Left renal cortex interstitium (tissue), 4 donors: ENCODE measurements at places on chromosomes 12 and 14. TPM values are rescaled to one million over a fixed set of nuclear protein-coding genes. Genes with fewer than 3 reads are reported as not detected.

GRCh38 chr12:52206304-52207040 lies 14.7 kb upstream of the KRT80 start:
- no peak for DNase-seq

GRCh38 chr12:114779647-114780046 lies 95.7 kb upstream of the TBX3 start:
- DNase-seq, result no peak

DNA sequence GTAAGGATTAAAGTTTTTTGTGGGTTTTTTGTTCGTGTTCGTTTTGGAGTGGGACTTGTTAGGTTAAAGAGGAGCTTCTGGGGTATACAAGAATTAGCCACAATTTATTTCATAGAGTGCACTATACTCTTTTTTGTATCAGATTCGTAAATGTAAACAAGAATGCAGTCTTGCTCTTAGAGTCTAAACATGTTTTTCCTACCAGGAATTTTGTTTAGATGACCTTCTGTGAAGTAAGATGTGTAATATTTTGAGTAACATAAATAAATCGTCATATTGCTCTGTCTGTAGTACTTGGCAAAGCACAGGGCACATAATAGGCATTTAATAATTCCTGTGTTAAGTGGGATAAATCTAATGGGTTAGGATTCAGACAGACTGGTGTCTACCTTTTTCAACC lies 9.6 kb downstream of the CNOT2 start:
- no peak for DNase-seq

- DNase-seq, result no peak
Measured at GRCh38 chr12:29054858-29055663, 94.0 kb upstream of the FAR2 start.

DNA sequence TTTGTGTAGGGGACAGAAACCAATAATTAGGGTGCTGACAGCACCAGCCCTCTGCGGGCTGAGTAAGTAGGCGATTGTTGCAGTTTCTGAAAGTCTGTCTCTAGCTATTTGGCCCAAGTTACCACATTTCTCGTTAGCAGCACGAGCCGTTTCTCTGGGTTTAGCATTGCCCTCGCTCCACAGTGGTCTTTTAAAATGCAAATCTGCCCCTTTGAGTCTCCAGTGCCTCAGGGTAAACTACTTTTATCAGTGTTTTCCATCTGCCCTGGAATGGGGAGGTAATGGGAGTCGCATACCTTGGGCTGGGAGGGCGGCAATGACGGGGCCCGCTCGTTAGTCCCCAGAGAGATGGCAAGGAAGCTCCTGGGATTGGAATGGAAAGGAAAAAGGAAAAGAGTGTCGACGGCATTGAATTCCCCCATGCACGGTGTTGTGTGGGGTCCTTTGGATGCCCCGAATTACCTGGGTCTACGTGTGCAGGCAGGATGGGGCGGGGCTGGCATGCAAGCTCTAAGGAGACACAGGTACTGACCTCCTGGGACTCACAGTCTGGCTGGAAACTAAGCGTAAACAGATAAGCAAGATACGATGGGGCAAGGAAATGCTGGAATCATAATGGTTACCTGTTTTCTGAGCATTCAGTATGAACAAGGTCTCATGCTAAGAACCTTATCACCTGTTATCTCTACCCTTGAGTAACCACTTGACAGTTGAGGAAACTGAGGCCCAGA lies 131.8 kb upstream of the MAP1LC3B2 start:
- no peak for DNase-seq

- DNase-seq, result peak; percentile 82
Measured at GRCh38 chr14:67618617-67619063, 1.1 kb upstream of the ARG2 start.

DNA sequence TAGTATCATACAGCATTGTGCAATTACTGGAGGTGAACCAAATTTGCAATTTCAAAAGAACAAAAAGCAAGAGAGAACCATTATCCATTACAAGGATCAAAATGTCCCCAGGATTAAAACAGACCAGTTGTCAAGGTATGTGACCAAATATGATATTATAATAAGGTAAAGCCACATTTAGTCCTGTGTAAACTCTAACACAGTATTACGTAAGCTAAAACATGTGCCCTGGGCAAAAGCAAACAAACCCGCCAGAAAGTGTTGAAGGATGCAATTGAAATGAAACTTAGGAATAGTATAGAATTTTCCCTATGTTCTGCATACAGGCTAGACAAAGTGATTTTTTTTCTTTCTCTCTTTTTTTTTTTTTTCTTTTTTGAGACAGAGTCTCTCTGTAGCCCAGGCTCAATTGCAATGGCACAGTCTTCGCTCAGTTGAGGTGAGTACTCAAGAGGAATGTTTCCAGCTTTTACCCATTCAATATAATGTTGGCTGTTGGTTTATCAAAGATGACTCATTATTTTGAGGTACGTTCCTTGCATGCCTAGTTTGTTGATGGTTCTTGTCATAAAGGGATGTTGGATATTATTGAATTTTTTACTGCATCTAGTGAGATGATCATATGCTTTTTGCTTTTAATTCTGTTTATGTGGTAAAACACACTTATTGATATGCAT lies 137.1 kb upstream of the FOXG1 start:
- DNase-seq, result no peak

DNA sequence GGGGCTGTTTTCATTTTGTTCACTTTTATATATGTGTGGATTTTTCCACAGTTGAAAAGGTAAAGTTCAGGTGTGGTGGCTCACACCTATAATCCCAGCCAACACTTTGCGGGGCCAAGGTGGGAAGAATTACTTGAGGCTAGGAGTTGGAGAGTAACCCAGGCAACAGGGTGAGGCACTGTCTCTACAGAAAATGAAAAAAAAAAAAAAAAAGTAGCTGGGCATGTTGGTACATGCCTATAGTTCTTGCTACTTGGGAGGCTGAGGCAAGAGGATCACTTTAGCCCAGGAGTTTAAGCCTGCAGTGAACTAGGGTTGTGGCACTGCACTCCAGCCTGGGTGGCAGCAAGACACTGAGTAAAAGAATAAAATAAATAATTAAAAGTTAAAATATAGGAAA lies 326.5 kb downstream of the NAV3 start:
- no peak for DNase-seq

DNA sequence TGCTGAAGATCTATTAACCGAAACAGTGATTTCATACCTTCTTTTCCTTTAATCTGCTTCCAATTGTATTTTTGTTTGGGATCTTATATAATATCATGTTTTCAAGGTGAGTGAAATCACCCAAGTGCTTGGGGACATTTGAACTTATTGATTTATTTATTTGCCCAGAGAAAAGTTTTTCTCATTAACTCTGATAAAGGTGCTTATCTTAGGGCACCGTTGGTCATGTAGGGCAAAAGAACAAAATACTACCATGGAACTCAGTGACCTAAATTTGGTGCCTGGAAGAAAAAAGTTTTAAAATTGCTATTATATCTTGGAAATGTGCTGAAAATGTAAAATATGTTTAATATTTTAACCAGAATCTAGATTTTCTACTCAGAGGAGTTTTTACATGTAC lies 207.4 kb upstream of the NPAS3 start:
- DNase-seq, result no peak

DNA sequence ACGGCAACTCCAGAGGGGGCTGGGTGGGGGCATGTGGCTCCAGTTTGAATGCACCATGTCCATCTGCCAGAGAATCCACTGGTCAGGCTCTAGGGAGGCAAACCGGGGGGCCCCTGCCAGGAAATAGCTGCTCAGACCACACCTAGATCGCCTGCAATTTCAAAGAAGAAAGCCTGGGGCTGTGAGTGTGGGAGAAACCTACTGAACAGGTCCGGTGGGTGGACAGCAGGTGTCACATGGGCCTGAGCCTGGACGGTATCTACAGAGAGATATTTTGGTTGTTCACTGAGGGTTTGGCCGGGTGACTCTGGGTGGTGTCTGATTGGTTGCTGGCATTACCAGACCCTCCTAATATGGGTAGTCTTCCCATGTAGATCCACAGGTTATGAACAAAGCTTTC lies 32.0 kb downstream of the DAO start:
- DNase-seq, result no peak

DNA sequence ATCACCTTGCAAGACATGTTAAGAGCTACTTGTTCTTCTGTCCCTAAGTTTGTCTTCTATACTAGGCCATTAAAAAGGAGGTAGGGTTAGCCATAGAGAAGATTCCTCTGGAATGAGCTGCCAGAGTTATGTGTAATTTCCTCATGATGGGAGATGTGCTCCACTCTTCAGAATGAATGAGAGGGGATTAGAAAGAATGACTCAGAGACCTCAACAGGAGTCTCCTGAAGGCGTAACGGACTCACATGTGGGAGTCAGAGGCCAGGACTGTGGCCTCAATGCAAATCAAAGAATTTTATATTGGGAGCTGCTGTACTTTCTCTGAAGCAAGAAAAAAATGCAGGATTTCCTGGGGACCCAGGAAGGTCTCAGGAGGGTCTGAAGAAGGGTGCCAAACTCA lies 87.8 kb upstream of the ATXN7L3B start:
- no peak for DNase-seq

DNA sequence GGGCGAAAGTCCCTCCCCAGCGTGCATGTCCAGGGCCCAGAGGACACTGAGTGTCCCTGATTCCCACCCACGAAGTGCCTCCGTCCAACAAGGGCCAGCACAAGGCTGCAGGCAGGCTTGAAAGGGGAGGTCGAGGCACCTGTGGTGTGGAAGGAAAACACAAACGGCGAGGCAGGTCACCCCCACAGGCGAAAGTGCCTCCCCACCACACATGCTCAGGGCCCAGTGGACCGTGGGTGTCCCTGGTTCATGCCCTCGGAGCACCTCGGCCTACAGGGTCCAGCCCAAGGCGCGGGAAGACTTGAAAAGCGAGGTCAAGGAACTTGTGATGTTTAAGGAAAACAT lies 370.4 kb downstream of the ALG10 start:
- no peak for DNase-seq

DNA sequence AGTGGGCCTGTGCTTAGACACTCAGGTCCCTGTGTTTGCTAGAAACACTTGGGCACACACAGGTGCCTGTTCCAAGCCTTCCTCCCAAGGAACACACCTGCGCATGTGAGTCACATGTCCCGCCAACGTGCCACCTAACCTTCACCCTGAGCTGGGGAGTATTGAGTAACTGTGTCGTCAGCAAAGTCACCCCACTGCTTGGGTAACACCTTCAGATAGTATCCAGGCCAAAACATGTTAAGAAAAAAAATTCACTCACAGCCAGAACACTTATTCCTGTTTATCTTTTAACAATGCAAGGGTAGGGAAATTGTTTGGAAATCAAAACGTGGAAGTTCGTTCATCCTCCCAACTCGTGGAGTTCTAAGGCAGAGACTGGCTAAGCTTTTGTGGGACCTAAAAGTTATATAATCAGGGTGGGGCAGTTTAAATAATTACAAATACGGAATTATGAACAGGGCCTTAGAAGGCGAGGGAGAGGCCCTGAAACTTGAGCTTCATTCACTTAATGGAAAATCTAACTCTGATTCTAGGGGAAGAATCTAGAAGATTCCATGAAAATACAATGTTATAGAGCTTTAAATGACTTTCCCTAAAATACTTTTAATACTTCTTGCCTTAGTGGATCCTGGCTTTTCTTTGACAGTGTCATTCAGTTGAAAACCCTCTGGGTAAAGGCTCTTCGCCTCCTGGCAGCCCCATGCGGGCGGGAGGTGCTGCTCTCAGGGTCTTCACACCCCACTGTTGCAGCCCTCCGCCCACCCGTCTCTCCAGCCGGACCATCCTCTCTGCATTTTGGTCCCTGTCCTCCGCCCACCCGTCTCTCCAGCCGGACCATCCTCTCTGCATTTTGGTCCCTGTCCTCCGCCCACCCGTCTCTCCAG lies 30.3 kb upstream of the ADIPOR2 start:
- no peak for DNase-seq

GRCh38 chr14:95516554-95517181 lies at the start of gene SYNE3:
SYNE3 (minus strand) TSS chr14:95516650; CDS start chr14:95475821, 40,829 bp downstream.
- no peak for DNase-seq

- DNase-seq, result no peak
Measured at GRCh38 chr12:78918268-78918667, 53.7 kb downstream of the SYT1 start.

DNA sequence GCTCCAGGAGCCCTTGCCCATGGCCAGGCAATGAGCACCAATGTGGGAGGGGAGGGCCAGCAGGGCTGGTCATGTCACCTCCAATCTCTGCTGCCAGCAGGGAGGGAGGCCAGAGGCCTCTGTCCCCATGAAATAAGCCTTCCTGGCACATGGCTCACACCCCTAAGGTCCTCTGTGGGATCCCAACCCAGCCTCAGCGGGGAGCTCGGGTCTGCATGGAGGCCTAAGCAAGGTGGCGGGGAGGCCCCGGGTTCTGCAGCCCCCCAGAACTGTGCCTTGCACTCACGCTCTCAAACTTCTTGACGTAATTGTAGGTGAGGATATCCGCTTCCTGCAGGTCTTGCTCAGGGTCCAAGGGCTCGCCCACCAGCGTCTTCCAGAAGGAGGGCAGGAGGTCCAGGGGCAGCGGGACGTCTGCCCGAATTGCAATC lies 41.7 kb downstream of the TRAFD1 start:
- DNase-seq, result no peak

GRCh38 chr12:131737150-131737827 lies 26.4 kb downstream of the SFSWAP start:
- no peak for DNase-seq

GRCh38 chr12:93632383-93632782 lies 44.8 kb upstream of the CRADD start:
- no peak for DNase-seq

GRCh38 chr12:72511906-72512305 lies 239.7 kb downstream of the TRHDE start:
- DNase-seq, result no peak

GRCh38 chr14:41663473-41663850 lies 56.8 kb downstream of the LRFN5 start:
- DNase-seq, result no peak

DNA sequence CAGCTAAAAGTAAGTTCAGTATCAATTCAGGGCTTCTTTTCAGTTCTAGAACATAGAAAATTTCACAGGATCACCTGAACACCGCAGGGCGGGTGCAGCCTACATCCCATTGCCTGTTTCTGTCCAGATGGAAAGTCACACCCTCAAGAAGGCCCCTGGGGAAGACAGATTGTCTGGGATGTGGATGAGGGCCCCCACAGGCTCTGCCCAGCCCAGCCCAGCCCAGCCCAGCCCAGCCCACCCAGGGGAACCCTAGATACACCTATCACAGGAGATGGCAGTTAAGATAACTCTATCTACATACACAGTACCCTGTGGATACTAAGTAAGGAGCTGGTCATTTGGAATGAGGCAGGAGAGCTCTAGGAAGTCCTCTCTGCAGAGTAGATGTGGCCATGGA lies 68.4 kb downstream of the DPF3 start:
- DNase-seq, result no peak

Gene GLI1
- 18.3 TPM for polyA plus RNA-seq

Gene NDUFA9
- polyA plus RNA-seq, result 97.8 TPM

Gene NKX2-1
- polyA plus RNA-seq, result not detected

Gene FAM181A
- not detected for polyA plus RNA-seq

Gene ACSM4
- polyA plus RNA-seq, result not detected

Gene KRT3
- polyA plus RNA-seq, result not detected

Gene ZNF268
- polyA plus RNA-seq, result 38.3 TPM

Gene STRAP
- 182 TPM for polyA plus RNA-seq

Gene CMA1
- polyA plus RNA-seq, result 0.52 TPM

Gene ZFHX2
- polyA plus RNA-seq, result 12.2 TPM

Gene FAM222A
- polyA plus RNA-seq, result 9.3 TPM

Gene B3GNT4
- 3.1 TPM for polyA plus RNA-seq

Gene GPR84
- 0.18 TPM for polyA plus RNA-seq

Gene RND1
- polyA plus RNA-seq, result 3.1 TPM

Gene BMAL2
- polyA plus RNA-seq, result 7.0 TPM

Gene TEX52
- polyA plus RNA-seq, result 3.5 TPM

Gene LTB4R2
- 5.6 TPM for polyA plus RNA-seq

Gene PLXNC1
- polyA plus RNA-seq, result 5.3 TPM

Gene CLEC4E
- polyA plus RNA-seq, result 2.0 TPM

Gene TOMM20L
- 1.9 TPM for polyA plus RNA-seq

Gene SLCO1A2
- polyA plus RNA-seq, result 0.14 TPM
